ENCODE measurements at places on chromosomes 12 and 14.

DNA sequence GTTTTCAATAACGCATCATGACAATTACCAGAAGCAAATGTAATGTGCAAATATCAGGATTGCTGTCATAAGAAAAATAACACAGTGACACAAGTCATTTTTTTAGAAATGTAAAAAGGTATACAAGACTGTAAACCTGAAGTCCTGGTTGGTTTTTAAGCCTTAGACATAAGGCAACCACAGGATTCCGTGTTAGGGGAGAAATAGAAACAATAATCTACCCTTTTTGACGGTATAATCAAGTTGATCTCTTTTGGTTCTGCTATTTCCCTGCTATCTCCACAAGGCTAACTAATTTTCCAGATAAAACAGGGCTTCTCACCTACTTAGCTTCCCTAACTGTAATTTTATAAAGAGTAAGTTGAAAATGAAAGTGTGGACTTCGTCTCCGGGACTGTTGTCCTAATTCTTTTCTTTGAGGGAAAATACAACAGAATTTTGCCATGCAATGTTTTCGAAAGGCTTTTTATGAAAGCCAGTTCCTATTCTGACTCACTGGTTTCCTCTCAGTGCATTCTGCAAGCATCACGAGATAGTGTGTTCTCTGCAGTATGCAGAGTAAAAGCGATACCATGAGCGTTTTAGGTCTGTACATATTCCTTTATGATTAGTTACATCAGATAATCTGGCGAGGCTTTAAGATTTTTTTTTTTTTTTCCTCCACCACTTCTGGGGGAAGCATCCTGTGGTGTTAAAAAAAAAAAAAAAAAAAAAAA is 10.6 kb downstream of the MYO1H start:
- DNase-seq: no peak

DNA sequence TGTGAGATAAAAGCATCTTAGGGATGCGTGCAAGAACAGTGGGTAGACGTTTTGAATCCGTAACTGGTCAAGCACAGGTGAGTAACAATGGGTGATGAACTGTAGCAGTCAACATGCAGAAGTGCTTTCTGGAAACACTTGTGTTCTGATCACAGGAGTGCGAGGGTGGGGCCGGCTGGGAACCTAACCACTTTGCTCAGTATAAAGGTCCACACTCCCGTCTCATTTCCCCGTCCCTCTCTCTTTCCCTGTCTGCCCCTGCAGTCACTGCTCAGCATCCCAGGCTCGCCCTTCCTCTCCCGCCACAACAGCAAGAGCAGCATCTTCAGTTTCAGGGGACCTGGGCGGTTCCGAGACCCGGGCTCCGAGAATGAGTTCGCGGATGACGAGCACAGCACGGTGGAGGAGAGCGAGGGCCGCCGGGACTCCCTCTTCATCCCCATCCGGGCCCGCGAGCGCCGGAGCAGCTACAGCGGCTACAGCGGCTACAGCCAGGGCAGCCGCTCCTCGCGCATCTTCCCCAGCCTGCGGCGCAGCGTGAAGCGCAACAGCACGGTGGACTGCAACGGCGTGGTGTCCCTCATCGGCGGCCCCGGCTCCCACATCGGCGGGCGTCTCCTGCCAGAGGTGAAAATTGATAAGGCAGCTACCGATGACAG is 127.1 kb downstream of the FIGNL2 start:
- DNase-seq: no peak

DNA sequence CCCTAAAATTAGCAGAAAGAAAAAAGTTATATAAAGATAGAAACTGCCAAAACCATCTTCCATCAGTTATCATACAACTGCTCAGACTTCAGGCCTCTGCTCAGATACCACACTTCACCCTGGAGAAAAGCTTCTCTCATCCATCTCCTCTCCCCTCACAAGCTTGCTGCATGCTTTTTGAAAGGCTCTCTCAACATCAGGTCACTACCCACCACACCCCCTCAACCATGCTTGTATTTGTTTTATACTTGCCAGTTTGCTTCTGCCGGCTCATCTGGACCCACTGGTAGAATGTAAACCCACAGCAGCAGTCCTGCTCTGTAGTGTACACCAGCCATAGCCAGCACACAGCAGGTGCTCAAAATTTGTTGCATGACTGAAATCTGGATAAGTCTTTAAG is 8.8 kb downstream of the PPP1CC start:
- DNase-seq: no peak

GRCh38 chr14:24392325-24393091 is 6.3 kb upstream of the NYNRIN start:
- no peak for DNase-seq

- no peak for DNase-seq
Measured at GRCh38 chr12:6784761-6785160, 4.6 kb upstream of the CD4 start.

- DNase-seq: no peak
Measured at GRCh38 chr12:44842669-44843068, 33.4 kb downstream of the NELL2 start.

DNA sequence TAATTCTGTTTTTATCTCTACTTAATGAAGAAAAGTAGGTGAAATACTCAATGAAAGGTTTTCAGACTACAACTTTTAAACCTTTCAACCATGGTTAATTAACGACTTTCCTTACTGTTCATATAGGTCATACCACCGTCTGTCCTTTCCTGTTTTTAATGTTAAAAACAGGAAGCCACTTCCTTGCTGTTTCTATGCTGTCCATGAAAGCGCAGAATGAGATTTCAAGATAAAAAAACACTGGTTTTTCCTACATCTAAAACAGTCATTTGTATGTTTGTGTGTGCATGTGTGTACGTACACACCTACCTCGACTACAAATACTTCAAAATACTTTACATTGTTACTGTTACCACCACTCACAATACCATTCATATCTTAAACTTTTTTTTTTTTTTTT is 27.3 kb downstream of the SPTLC2 start:
- DNase-seq: no peak

DNA sequence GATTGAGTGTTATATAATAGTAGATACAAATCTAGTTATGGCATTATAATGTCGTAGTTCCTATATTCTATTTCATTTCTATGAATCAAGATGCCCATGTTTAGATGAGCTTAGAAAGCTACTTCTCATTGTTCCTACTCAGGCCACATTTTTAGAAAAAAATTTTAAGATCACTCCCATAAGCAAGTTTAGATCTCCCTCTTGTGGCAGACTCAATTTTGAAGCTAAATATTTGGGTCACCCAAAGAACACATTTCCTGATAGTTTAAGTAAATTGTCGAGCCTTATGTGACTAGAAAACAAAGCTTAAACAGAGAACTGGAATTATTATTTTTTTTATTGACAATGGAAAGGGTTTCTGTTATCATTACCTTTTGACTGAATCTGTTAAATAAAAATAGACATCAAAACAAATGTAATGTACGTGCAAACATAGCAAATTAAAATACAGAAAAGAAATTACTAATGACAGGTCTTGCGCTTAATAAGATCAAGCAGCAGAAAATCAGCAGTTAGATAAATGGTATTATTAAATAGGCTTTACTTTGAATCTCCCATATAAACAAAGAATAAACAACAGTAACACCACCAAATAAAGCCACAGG is 180.2 kb downstream of the ACSS3 start:
- no peak for DNase-seq

DNA sequence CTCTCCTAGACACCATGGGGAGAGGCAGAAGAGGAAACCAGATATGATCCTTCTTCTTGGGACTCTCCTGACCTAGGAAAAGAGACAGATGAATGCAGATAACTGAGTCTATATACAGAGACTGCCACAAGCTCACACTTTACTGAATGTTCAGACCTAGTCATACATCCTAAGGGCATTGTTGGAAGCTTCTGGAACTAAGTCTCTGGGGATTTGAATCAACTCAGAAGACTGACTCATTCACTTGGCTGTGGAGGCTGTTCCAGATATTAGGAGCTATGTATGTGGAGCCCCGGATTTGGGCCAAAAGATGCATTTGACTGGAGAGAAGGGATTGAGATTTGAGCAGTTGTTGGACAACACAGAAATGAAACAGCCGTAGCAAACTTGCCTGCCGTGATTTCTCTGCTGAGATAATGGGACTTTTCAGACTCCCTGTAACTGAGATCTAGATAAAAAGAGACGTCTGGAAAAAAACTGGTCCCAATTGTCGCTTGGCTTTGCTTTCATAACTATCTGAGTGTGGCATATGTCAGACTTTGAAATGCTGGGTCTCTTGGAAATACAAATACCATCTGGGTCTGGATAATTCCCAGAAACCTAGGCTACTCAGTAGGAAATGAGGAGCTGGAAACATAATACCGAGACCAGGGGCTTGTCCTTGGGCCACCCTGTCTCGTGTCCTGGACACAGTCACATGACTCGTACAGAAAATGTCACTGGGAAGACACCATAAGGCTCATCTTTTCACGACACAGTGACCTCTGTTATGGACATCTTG is 396.8 kb downstream of the NUAK1 start:
- DNase-seq: no peak

- no peak for DNase-seq
Measured at GRCh38 chr14:29097476-29097875, 330.9 kb downstream of the FOXG1 start.

DNA sequence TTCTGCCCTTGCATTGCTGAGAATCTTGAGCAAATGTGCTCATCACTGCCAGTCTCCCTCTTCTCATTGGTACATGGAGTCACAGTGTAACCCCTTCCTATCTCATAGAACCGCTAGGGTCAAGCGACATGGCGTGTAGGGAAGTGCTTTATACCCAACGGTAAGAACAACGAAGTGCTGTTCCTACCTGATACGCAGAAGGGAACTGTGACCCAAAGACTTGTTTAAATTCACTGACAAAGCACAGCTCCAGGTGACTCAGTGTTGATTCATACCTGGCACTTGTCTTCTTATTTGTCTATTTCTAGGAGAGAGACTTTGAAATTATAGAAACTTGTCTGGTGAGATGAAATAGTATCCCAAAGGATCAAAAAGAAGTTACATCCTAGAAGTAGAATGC is 53.7 kb downstream of the FBXL14 start:
- DNase-seq: no peak

- DNase-seq: no peak
Measured at GRCh38 chr12:6523708-6524107, 10.6 kb upstream of the GAPDH start.

DNA sequence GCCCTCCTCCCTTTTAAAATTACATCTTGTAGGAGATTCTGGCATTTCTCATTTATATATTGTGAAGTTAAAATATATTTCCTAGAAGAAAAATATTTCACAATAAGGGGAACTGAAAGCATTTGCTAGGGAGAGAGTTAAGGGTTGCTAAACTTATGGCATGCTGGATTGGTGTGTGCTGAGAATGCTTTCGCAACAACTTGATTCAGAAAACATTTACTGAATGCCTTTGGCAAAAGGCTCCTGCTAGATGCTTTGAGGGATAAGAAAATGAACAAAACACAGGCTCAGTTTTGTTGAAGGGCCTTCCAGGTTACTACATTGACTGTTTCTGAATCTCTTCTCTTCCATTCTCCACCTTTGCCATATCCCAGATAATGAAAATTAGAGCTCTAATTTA is 67.5 kb downstream of the DIP2B start:
- no peak for DNase-seq

GRCh38 chr12:68200854-68201253 is 24.8 kb downstream of the IL26 start:
- DNase-seq: no peak

GRCh38 chr14:104685216-104685997 is 4.0 kb upstream of the INF2 start:
- DNase-seq: no peak

DNA sequence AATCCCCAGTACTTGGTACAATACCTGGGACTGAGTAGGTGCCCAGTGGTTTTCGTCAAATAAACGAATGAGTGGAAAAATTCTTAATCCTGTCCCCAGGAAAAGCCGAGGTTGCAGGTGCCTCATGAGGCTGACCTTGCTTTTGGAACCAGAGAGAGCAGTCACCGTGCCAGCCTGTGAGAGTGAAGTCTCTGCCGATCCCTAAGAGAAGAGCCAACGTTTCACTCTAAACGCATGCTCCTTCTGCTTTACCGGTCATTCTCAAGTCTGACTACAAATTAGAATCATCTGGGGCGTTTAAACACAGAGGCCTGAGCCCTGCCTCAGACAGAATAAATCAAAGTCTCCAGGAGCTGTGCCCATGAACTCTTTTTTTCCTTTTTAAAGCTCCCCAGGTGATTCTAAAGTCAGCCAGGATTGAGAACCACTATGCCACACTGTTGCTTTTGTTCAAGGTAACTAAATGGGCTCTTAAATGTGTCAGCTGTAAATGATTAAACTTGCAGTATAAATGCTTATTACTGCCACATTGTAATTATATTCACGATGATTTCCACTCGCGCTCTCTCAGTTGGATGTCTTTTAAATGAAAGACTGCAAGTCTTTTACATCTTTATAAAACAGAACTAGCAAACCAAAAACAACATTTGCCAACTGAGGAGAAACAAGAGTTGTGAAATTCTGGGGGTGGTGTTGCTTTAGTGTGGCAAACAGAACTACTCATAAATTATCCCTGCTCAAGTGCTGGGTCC is 26.9 kb downstream of the TCP11L2 start:
- DNase-seq: no peak

- no peak for DNase-seq
Measured at GRCh38 chr12:49138587-49138986, 7.4 kb upstream of the TUBA1B start.

GRCh38 chr14:21169573-21169972 is 13.7 kb upstream of the OR5AU1 start:
- DNase-seq: no peak

- DNase-seq: no peak
Measured at GRCh38 chr14:53796734-53797133, 159.9 kb downstream of the BMP4 start.

DNA sequence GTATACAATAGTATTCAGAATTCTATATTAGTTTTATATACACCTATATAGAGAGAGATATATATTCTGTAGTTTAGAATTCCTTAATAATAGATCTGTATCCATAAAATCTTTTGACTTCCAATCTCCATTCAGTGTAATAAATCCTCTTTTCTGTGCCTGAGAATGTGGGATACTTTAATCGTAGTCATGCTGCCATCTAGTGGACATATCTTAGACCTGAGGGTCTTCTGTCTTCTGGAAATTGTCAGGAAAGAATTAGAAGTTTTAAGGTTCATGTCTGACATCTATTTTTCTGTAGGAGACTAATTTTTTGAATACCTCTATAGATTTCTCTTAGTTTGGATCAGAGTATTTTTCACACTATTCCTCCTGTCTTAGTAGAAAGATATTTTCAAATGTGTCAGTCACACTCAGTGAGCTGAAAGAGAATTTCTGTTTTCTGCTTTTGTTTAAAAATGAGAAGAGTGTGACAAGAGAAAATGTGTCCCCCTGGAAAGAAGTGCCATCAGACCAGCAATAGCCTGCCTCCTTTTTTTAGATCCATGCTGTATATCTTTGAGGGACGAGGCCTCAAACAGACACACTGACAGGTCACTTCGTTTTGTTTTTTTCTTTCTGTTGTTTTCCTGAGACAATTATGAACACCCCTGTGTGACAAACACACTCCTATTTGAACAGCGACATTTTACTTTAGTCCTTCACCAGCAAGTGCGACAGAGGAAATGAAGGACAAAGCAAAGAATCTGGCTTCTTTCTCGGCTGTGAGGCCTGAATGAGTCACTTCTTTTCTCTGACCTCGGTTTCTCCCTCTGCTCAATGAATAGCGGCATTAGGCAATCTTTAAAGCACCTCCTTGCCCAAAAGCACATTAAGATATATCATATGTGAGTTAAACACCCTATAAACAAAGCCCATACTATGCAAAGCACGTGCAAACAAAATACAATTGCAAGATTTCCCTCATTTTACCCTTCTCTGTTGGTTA is 96.3 kb downstream of the GALC start:
- DNase-seq: no peak

Data from CMK (cell line).